ENCODE measurements at places on chromosomes 2 and 18.

- DNase-seq, result no peak
Observed at GRCh38 chr2:191983591-191983990, 136.7 kb upstream of the CAVIN2 start.

- no peak for DNase-seq
Observed at GRCh38 chr2:16321872-16322271, 343.8 kb downstream of the CYRIA start.

DNA sequence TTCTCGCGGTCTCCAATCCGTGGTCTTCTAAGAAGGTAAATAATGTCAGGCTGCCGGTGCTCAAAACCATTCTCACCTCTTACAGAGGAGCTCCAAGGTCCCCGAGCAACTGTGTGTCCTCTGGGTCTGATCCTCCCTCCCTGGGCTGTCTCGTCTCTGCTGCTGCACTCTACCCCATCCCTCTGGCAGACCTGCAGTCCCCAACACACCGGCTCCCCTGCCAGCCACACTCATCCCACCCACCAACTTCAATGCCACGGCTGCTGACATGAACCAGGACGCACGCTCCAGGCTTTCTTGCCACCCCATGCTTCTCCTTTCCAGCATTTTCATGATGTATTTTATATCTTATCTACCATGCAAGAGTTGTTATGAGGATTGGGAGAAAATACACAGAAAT lies 559.5 kb upstream of the SALL3 start:
- no peak for DNase-seq

- DNase-seq, result no peak
Observed at GRCh38 chr2:186637497-186637800, 47.6 kb downstream of the ITGAV start.

DNA sequence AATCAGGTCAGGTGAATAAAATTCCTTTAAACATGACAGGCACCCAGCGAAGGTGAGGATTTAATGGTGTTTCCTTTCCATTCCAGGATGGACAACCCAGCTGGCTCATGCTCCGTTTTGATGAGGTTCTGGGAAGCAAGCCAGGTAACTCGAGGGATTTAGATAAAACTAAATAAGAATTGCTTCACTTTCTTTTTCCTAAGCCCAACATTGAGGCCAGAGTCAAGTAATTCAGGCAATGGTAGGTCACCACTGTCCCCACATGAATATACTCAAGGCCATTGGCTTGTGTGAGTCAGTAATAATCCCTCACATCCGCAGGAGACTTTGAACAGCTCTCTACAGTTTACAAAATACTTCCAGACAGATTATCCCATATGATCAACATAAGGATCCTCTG lies 16.2 kb upstream of the LRATD1 start:
- no peak for DNase-seq

GRCh38 chr2:168804214-168804613 lies 1.8 kb downstream of the NOSTRIN start:
- no peak for DNase-seq
